ENCODE measurements at places on chromosomes 5 and 9.

- DNase-seq, result no peak
Measured at GRCh38 chr5:135155616-135156214, 121.7 kb upstream of the PITX1 start.

DNA sequence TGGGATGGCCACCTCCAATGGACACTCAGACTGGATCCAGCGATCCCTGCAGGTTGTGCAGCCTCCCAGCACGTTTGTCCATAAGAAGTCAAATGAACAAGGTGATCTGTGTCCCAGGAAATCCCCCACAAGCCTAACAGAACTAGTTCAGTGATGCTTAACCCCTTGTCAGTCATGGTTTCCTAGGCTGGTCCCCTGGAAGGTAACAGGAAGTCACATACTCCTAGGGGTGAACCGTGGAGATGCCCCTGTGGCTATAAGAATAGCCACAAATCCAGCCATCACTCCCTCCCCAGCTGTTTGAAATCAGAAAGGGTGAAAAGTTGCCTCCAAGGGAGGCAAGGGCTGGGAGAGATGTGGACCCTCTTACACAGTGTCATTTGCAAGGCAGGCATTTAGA is 22.5 kb downstream of the PAX5 start:
- no peak for DNase-seq

GRCh38 chr5:128979761-128980160 is 14.5 kb downstream of the SLC27A6 start:
- no peak for DNase-seq

DNA sequence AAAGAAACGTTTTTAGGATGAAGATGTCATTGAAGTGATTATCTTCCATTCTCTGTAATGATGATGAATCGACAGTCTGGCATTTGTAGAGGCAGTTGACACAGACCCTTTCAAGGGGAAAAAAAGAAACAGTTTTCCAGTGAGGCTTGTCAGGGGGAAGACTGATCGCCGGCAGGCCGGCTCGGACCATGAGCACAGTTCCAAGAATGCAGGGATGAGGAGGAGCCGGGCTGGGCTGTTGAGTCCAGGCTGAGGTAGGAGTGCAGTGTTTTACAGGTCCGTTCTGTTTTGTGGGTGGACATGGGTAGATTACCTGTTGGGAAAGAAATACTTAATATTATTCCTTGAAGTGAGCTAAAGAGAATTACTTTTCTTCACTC is 194.6 kb downstream of the AOPEP start:
- DNase-seq, result no peak

DNA sequence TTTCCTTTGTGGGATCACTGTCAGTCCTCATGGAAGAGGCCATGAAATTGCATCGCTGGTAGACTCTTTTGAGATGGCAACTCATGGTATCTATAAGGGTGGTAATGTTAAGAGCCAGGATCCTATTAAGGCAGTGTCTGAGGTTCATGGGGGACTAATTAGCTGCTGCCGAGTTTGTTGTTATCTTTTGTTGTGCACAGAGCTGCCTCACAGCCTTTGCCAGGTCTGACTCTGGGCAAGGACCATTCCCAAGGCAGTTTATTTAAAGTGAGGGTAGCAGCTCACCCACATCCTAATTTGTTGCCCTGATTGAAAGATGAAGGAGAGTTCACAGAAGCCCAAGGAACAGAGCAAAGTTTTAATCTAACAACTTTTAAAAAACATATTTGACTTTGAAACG is 7.9 kb downstream of the SMARCA2 start:
- DNase-seq, result no peak

DNA sequence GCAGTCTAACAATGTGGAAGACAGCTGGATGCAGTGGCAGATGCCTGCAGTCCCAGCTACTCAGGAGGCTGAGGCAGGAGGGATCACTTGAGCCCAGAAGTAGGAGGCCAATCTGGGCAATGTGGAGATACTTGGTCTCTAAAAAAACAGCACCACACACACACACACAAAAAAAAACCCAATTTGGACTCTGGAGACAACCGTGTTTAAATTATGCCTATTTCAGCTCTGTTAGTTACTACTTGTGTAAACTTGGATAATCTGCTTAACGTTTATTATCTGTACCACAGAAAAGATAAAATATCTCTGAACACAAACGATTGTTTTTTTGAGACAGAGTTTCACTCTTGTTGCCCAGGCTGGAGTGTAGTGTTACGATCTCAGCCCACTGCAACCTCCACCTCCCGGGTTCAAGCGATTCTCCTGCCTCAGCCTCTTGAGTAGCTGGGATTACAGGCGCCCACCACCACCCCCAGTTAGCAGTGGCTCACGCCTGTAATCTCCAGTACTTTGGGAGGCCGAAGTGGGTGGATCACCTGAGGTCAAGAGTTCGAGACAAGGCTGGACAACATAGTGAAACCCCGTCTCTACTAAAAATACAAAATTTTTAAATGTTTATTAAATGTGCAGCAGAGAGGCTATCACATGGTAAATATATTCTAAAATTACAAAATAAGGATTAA is 17.7 kb downstream of the RAPGEF6 start:
- DNase-seq, result no peak

GRCh38 chr9:90684736-90685135 is 42.1 kb upstream of the DIRAS2 start:
- DNase-seq, result no peak

GRCh38 chr9:90459321-90459720 is 183.3 kb downstream of the DIRAS2 start:
- no peak for DNase-seq

GRCh38 chr5:116487045-116487444 is 87.6 kb downstream of the SEMA6A start:
- DNase-seq, result no peak

DNA sequence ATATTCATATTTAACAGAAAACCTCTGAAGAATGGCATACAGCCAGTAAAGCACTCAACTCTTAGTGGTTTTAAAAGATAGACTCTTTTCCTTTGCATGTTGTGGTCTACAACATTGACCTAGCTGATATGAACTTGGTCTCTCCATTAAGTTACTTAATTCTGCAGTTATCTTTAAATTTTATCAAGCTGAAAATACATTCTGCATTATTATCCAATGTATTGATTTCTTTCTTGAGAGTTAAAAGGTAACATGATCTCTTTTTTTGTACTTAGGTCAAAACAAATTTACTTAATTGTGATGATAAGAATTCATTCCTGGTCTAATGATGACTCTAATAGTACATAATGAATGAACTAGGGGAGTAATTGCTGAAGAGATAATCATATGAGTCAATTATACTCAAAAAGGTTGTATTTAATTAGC is 132.9 kb downstream of the STARD4 start:
- DNase-seq, result no peak

- DNase-seq, result no peak
Measured at GRCh38 chr5:7877851-7878250, 8.9 kb downstream of the MTRR start.

GRCh38 chr9:109439378-109440116 is 58.6 kb downstream of the PTPN3 start:
- no peak for DNase-seq

Measured in CD4-positive, alpha-beta T cell treated with Interleukin-17A for 4 hours (primary cell).